ENCODE measurements at places on chromosomes 3 and 15.

GRCh38 chr3:107206141-107206540 lies 171.1 kb upstream of the CCDC54 start:
- no peak for DNase-seq

- DNase-seq = no peak
Observed at GRCh38 chr3:52509753-52510328, 14.7 kb downstream of the STAB1 start.

GRCh38 chr15:78177447-78177873 lies 28.3 kb downstream of the IDH3A start:
- DNase-seq = no peak

- DNase-seq = no peak
Observed at GRCh38 chr3:59517388-59517787, 467.6 kb upstream of the CFAP20DC start.

DNA sequence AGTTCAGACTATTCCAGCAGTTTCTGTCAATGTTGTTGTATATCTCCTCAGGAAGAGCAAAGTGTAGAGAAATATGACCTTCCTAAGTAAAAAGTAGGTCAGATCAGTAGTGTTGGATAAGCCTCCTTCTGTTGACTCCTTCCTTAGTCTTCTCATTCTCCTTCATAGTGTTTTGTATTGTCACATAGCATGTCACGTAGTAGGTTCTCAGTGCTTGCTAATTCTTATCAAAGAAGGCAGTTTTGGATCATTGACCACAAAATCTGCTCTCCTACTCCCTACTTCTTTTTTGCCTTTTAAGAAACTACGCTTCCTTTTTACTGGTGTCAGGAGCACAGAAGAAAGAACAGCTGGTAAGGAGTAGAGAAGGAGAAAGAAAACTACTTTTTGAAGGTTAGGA lies 1.0 kb upstream of the MGA start:
- no peak for DNase-seq

DNA sequence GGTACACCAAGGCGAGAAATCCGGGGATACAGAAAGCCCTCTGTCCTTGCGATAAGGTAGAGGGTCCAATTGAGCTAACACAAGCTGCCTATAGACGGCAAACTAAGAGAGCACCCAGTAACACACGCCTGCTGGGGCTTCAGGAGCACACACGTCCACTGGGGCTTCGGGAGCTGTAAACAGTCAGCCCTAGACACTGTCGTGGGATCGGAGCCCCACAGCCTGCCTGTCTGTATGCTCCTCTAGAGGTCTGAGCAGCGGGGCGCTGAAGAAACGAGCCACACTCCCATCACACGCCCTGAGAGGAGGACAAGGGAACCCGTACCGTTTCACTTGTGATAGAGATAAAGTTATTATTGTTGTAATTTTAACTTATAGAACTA lies 486 bp downstream of the SAMMSON start:
- no peak for DNase-seq

DNA sequence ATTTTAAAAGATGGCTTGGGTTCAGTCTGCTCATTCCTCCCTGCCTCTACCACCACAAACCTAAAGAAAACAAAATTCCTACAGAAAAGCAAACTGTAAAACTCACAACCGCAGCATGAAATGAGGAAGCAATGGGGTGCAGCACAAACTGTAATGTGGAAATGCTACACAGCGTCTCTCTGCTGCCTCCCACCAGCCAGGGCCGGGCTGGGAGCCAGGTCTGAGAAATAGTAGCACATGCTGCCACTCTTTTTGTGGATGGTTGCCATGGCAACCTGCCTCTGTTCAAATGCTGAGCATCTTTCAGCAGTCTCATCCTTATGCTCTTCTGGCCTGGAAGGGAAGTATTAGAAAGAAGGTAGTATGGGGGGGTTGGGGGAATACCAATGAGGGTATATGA lies 55.4 kb downstream of the EOMES start:
- no peak for DNase-seq

DNA sequence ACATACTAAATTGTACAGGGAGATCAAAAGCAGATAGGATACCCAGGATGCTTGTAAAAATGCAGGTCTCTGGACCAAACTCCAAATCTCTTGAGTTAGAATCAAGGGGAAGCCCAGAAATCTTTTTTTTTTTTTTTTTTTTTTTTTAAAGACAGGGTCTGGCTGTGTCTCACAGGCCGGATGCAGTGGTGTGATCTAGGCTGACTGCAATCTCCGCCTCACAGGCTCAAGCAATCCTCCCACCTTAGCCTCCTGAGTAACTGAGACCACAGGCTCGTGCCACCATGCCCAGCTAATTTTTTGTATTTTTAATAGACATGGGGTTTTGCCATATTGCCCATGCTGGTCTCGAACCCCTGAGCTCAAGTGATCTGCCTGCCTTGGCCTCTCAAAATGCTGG lies 373.5 kb downstream of the SHQ1 start:
- DNase-seq = no peak
